ENCODE measurements at places on chromosomes 13 and 19.

DNA sequence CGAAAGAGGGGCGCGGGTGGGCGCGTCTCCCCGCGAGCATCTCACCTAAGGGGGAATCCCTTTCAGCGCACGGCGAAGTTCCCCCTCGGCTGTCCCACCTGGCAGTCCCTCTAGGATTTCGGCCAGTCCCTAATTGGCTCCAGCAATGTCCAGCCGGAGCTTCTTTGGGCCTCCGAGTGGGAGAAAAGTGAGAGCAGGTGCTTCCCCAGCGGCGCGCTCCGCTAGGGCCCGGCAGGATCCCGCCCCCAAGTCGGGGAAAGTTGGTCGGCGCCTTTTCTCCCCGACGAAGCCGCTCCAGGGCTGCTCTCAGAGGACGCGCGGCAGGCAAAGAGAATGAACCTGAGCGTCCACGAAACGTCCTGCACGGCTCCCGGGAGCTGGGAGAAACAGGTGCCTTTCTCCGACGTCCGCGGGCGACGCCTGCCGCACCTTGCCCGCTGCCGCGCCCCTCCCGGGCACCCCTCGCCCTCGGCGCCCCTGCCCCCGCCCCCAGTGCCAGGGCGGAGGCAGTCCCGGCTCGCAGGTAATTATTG is 366 bp upstream of the KL start:
- DNase-seq, result no peak

- DNase-seq, result no peak
Measured at GRCh38 chr13:97974773-97975172, 21.3 kb downstream of the IPO5 start.

GRCh38 chr19:55554302-55554701 is 9.0 kb upstream of the SBK3 start:
- no peak for DNase-seq

DNA sequence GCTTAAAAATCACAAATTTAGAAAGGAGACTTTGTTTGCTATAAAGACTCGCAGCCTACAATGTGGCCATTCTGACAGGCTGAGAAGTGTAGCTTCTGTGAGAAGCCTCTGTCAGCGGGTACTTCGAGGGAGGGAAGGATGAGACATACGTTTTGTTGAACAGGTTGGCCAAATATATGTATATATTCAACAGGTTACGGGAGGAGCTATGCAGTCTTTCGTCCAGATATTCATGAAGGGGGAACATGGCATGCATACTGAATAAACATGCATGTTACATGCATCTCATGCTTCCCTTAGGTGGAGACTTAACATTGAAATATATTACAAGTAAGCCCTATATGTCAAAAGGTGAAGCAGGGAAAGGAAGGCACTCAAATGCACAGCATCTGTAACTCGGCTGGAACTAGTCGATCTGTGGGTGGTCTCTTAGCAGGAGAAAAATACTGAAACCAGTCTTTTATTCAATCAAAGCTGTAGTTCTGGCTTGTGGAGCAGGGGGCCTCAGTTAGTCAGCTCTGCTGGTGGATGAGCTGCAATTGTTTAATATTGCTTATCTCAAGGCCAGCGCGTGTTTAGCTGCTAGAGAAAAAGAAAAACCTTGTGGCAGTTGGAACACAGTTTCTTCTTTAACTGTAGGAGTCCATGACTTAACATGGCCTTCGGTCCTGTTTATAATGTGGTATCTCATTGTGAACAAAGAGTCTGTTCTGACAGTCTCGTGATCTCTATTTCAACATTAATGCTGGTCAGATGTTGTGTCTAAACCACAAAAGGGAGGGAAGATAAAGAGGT is 94.3 kb downstream of the FAM216B start:
- DNase-seq, result no peak

DNA sequence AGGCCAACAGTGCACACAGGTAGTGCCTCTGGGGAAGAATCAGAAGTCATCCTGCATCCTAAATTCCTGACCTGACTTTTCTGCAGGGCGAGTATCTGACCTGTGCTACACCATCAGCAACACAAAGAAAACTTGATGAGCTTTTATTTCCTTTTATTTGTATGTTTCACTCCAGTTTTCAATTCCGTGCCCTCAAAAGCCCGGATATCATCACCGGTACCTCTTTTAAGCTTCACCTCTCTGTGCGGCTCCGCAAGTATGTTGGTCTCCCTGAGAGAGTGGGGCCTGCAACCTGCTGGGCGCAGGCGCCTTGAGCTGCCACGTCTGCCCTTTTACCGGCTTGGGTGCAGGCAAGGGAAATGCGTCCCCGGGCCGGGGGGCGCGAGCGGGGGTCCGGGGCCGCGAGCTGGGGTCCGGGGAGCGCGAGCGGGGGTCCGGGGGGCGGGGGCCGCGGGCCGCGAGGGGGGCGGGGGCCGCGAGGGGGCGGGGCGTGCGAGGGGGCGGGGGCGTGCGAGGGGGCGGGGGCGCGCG is 4.3 kb upstream of the DUXA start:
- DNase-seq, result peak; percentile 17

- DNase-seq, result peak; percentile 36
Measured at GRCh38 chr19:10339380-10339960, at the start of gene ICAM3. ICAM3 (minus strand) TSS chr19:10339624; CDS start chr19:10339614, 10 bp downstream.

DNA sequence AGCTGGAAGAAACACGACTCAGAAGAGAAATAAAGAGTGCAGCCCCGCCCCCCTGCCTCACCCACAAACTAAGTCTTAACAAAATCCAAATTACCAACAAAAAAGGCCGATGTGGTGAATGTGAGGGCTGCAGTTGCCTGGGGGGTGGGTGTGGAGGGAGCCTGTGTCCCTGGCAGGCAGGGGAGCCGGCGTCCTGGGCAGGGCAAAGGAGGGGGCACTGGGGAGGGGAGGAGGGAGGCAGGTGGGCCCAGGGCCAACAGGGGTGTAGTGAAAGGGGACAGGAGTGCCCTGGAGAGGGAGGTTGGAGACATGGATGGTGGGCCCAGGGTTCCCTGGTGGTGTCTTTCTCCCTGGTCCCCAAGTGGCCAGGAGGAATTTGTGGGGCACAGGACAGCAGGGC is 4.0 kb downstream of the IRGC start:
- DNase-seq, result no peak

GRCh38 chr13:50707628-50708027 is 135.9 kb downstream of the DLEU7 start:
- no peak for DNase-seq

- no peak for DNase-seq
Measured at GRCh38 chr13:112836940-112837339, 132.1 kb upstream of the MCF2L start.

GRCh38 chr13:28179974-28180373 is 41.6 kb downstream of the PAN3 start:
- DNase-seq, result no peak

Measured in stimulated activated CD8-positive, alpha-beta memory T cell treated with anti-CD3 and anti-CD28 coated beads, Interleukin-7, amount 100 ng/mL, for 1 hour (primary cell).